Activated naive CD4-positive, alpha-beta T cell treated with Interleukin-2 at 50 U/mL for 16 hours (primary cell): ENCODE measurements at places on chromosomes 1 and 21.

- no peak for DNase-seq
Observed at GRCh38 chr1:99557546-99558202, 88.2 kb upstream of the PALMD start.

DNA sequence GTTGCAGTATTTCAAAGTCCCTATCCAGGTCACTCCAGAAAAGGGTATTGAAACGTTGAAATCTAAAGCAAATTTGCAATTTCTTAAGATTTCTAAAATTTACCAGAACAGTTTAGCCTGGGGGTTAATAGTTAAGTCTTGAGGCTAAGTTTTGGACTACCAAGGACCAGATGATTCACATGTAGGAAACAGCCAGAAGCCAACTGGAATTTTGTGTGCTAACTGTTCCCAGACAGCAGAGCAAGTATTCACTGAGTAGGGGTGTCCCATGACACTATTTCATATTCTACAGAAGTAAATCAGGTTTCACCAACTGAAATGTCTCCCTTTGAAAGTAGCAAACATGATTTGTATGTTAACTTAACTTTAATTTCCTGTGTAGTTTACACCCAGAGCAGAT lies 11.5 kb upstream of the C1orf105 start:
- DNase-seq, result no peak

DNA sequence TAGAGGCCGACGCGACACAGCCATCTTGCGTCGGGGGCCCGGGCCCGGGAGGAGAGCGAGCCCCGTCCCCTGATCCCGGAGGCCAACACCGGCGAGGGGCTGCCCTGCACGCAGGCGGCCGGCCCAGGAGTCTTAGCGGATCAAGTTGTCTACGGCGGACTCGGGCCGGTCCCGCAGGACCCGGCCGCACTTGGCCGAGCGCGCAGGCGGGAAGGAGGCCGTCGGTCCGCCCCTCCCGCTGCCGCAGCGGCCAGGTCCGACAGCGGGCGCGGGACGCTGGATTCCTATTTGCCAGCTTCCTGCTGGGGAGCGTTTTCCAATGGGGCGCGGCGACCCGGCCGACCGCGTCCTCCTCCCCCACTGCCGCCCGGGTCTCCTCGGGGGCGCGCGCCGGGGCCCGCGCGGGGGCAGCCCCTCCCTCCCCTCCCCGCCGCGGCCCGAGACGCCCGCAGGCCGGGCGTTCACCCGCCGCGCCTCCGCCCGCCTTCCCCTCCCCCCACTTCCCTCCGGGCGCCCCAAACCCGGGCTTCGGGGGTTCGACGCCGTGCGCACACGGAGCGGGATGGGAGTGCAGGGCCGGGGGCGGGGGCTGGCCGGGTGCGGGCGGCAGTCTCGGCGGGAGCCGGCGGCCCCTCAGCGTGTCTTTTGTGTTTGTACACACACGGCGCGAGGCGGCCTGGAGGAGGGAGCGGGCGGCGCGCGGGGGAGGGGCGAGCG lies 517 bp upstream of the H3-3A start:
- peak; percentile 53 for DNase-seq

- peak; percentile 77 for DNase-seq
Observed at GRCh38 chr1:206803221-206803730, 31.0 kb upstream of the IL10 start.

DNA sequence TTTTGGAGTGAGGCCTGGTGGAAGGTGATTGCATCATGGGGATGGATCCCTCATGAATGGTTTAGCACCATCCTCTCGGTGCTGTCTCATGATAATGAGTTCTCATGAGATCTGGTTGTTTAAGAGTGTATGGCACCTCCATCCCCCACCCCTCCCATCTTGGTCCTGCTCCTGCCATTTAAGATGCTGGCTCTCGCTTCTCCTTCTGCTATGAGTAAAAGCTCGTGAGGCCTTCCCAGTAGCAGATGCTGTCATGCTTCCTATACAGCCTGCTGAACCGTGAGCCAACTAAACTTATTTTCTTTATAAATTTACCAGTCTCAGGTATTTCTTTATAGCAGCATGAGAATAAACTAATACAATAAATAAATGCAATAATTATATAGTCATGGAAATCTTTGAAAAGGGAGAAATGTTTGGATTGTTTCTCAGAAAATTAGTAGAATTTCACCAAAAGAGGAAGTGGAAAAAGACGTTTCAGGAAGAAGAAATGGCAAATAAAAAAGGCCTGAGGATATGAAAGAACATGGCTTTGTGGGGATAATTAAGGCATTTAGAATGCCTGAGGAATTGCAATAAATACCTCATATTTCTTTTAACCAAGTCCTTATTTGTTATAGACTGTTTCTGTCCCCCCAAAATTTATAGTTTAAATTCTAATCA lies 451.2 kb upstream of the ADGRL4 start:
- DNase-seq, result no peak

- DNase-seq, result no peak
Observed at GRCh38 chr1:43258370-43258769, 11.4 kb upstream of the TMEM125 start.

DNA sequence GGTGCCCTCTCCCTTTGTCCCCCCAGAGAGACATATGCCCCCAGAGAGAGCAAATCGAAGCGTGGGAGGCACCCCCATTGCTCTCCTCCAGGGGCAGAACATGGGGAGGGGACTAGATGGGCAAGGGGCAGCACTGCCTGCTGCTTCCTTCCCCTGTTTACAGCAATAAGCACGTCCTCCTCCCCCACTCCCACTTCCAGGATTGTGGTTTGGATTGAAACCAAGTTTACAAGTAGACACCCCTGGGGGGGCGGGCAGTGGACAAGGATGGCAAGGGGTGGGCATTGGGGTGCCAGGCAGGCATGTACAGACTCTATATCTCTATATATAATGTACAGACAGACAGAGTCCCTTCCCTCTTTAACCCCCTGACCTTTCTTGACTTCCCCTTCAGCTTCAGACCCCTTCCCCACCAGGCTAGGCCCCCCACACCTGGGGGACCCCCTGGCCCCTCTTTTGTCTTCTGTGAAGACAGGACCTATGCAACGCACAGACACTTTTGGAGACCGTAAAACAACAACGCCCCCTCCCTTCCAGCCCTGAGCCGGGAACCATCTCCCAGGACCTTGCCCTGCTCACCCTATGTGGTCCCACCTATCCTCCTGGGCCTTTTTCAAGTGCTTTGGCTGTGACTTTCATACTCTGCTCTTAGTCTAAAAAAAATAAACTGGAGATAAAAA lies 8.4 kb downstream of the EFNA3 start:
- no peak for DNase-seq

DNA sequence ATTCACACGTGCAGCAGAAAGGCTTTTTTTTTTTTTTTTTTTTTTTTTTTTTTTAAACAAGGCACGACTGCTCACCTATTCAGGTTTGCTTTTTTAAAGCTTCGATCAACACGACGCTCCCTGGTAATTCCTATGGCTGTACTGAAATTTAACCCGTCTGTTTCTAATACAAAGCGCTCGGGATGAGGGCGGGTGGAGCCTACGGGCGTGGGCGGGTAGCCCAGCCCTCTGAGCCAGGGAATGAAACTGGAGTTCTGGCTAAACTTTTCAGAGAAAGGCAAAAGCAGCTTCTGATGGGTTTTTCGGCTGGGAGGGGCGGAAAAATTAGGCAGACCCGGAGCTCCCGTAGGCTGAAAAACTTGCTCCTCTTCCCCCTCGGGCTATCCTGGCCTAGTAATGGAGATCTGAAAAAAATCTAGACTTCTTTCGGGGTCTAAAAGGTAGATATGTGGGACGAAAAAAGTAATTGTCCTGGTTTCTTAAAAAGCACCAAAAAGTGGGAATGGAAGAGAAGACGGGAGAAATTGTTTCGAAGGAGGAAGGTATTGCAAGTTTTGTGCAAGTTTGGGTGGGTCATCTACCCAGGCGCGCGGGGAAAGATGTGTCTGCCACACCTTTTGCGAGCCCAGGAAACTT lies 7.4 kb downstream of the NR5A2 start:
- no peak for DNase-seq

GRCh38 chr1:18817795-18818435 lies 41.5 kb downstream of the TAS1R2 start:
- DNase-seq, result no peak

GRCh38 chr1:43039228-43040055 lies 80.8 kb upstream of the SLC2A1 start:
- DNase-seq, result no peak

DNA sequence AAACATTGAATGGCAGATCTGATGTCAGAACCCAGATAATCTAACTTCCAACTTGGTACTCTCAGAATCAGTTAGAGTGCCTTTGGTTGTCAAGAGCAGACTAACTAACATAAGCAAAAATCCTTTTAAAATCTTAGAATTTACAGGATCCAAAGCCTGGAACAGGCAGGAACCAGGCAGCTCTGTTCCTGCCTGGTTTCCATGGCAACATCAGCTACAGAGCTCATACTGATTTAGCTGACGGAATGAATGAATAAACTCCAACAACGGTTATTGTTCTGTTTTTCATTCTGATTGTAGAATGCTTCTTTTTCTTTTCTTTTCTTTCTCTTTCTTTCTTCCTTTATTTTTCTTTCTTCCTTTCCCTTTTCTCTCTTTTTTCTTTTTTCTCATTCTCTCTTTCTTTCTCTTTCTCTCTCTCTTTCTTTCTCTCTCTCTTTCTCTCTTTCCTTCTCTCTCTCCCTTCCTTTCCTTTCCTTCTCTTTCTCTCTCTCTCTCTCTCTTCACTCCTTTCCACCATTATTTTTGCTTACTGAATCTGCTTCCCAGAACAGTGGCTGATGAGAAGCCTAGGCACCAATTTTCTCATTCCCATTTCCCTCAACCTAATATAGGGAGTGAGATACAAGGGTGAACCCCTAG lies 121.6 kb downstream of the RGS7 start:
- DNase-seq, result no peak

DNA sequence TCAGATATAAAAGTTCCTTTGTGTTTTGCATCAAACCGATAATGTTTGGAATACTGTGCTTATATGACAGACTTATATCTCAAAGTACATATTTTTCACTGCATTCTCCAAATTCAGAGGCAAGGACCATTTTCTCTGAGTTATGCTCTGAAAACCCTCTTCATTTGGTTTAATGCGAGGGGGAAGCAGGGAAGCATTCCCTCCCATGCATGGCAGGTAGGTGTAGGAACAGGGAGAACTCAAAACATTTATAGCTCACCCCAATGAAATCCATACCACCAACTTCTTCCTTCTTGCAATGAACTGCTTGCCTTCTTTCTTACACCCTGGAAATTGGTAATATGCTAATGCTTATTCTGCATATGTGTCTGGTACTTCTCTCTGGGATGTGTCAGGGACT lies 10.7 kb upstream of the ERICH3 start:
- DNase-seq, result no peak

DNA sequence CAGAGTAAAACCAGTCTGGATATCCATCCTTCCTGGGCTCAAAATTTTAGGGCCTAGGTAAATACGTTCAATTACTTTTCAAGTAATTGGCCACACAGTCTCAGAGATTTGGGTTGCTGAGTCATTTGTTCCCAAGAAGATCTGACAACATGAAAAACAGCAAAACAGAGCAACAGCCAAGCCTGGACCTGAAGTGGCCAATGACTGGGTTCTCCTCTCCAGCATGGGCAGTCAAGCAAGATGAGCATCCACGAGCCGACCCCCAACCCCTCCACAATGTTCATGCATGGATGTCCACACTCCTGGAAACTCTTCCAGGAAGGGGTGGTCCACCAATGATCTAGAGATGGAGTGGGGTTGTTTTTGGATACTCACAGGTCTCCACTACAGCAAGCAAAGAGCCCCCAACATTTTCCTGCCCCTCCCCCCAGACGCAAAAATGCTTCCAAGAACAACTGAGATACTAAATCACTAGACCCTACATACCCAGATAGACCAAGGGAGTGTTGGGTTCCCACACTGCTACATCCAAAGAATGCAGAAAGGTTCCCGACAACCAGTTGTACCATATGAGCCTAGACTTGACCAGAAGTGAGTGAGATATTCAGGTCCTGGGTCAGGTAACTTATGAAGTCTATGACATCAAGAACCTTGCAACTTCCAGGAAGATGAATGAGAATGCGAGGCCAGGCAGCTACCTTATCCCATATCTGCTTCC lies 73.0 kb downstream of the CD46 start:
- no peak for DNase-seq

DNA sequence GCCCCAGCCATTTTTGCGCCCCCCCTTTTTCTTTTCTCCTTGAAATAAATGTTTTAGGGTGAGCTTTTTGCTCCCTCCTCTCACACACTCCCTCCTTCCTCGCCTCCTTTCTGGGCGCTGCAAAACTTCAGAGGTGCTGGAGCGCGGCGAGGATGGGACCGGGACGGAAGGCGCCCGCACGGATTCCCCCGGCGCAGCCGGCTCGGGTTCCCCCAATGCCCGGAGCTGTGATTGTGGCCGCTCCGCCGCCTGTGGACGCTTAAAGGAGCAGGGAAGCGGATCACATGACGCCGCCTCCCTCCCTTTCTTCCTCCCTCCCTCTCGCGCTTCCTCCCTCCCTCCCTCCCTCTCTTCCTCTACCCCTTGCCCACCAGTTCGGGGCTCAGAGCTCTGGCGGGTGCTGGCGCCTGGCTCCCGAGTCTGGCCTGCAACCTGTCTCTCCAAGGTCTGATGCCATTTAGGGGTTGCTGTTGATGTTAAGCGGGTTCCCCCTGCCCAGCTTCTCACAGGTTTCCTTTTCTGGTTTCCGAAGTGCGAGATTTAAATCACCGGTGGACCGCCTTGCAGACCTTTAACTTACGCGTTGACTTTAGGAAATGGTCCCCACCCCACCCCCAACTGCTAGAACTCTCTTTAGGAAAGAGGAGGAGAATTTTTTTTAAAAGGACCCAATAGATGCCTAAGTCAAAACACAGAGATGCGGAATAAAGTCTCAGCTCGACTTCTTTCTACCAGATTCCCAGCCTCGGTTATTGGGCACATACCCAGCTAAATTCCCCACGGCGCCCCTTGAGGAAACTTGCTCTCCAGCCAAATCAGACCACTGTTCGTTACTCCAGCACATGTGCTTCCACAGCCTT lies at the start of gene WLS:
Gene WLS, minus strand, starts transcription at position 235 of the 860 bp plus-strand sequence. Its CDS starts 224 bp downstream, at position 11.
- no peak for DNase-seq

DNA sequence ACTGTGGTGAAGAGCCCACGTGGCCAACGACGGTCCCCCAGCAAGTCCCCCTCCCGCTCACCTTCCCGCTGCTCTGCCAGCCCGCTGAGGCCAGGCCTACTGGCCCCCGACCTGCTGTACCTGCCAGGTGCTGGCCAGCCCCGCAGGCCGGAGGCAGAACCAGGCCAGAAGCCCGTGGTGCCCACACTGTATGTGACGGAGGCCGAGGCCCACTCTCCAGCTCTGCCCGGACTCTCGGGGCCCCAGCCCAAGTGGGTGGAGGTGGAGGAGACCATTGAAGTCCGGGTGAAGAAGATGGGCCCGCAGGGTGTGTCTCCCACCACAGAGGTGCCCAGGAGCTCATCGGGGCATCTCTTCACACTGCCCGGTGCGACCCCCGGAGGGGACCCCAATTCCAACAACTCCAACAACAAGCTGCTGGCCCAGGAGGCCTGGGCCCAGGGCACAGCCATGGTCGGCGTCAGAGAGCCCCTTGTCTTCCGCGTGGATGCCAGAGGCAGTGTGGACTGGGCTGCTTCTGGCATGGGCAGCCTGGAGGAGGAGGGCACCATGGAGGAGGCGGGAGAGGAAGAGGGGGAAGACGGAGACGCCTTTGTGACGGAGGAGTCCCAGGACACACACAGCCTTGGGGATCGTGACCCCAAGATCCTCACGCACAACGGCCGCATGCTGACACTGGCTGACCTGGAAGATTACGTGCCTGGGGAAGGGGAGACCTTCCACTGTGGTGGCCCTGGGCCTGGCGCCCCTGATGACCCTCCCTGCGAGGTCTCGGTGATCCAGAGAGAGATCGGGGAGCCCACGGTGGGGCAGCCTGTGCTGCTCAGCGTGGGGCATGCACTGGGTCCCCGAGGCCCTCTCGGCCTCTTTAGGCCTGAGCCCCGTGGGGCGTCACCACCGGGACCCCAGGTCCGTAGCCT lies 46.8 kb downstream of the TRIM11 start:
- DNase-seq, result no peak

- no peak for DNase-seq
Observed at GRCh38 chr1:197178998-197179397, 32.5 kb upstream of the ASPM start.
